Anterior cingulate cortex (tissue), 58 donors: ENCODE measurements at places on chromosomes 5 and 9.

DNA sequence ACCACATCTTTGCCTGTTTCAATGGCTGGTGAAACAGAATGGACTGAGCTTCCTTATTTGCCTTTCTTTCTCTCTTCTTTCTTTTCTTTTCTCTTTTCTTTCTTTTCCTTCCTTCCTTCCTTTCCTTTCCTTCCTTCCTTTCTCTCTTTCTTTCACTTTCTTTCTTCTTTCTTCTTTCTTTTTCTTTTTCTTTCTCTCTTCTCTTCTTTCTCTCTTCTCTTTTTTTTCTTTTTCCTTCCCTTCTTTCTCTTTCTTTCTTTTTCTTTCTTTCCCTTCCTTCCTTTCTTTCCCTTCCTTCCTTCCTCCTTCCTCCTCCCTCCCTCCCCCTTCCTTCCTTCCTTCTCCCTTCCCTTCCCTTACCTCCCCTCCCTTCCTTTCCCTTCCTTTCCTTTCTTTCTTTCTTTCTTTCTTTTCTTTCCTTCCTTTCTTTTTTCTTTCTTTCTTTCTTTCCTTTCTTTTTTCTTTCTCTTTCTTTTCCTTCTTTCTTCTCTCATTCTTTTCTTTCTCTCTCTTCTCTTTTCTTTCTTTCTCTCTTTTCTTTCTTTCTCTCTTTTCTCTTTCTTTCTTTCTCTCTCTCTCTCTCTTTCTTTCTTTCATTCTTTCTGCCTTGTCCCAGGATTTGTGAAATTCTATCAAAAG, 50.1 kb upstream of the MCTP1 start:
- no peak for DNase-seq

DNA sequence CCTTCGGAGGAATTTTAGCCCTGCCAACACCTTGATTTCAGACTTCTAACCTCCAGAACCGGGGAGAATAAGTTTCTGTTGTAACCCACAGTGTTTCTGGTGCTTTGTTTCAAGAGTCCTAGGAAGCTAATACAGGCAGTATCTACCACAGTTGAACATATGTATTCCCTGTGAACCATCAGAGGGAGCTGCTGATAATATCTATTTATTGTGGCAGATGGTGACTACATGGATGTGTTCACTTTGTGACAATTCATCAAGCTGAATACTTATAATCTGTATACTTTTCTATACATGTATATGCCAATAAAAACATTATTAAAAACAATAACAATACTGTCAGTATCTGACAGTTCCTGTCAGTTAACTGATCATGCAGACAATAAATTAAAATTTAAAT, 137.2 kb upstream of the GNA14 start:
- no peak for DNase-seq

GRCh38 chr9:671997-672396, 169.5 kb upstream of the DMRT1 start:
- no peak for DNase-seq

GRCh38 chr5:79961716-79962574, 29.1 kb downstream of the MTX3 start:
- no peak for DNase-seq

DNA sequence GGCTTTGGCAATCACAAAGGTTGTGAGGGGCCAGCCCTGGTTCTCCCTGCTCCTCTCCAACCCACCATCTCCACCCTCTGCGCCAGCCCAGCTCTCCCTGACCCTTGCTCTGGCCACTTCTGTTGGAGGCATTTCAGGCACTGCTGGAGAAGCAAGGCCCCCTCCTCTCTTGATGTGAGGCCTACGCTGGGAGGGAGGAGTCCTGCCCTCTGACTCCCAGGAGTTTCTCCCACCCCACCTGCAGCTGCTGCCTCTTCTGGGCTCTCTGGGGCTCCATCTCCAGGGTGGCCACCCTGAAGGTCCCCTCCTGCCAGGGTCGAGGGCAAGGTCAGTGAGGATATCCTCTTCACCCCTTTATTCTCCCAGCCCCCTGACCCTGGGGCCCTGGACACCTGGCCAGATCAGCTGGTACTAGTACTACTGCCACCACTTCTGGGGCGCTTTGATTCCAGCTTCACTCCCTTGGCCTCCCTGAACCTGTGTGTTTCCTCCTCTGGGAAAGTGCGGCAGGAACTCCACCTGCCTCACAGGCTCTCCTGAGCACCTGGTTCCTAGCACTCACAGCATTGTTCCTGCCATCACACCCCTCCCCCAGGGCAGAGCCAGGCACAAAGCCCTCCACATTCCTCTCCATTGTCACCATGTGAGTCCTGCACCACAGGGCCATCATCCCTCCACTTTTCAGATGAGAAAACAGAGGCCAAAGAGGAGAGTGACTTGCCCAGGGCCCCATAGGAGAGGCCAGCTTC, 23.8 kb upstream of the TDRD7 start:
- DNase-seq = no peak

DNA sequence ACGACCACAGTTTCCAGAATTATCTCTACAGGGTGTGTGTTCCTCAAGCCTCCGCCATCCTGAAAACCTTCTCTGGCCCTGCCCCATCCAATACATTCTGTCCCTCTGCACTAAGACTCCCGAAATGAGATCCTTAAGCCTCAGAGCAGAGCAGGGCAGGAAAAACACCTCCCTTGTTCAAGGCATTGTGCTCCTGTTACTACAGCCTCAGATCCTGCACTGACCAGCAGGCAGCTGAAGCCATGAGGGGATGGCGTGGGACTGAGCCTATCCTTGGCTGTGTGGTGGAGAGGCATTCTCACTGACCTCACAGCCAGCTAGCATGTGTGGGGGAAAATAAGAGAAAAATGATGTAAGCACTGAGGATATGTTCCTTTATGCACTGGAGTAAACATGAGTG, 106.7 kb upstream of the PHYKPL start:
- DNase-seq = no peak

DNA sequence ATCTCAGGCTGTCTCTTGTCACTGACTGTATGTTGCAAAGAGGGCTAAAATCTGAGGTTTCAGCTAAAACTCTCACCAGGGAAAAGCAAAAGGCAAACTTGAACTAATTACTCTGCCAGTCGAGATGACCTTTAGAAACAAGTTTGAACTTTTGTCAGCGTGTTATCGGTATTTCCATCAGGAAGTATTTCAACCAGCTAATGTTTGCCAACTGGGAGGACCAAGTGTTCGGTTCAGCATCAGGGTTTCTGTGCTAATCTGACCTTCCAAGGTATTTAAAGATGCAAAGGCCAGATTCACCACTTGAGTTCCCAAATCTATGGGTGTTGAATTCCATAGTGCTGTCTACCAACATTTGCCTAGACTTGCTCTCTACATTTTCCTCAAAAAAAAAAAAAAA, 230.5 kb downstream of the SLIT3 start:
- DNase-seq = no peak

DNA sequence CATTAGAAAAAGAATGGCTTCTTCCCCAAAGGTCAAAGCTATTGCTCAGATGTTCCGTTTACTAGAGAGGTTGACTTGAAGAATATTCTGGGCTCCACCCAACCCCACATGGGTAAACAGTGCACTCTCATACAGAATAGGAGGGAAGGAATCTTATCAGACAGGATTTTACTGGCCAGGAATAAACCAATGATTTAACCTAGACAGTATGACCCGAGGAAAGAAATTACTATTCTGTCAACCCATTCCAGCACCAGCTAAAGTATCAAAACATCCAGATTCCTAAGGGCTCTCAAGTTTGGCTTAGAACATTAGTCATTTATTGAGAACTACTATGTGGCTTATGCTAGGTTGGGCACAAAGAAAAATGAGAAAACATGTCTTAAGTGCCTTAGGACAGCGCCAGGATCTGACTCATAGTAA, 493.6 kb upstream of the KLF4 start:
- DNase-seq = no peak

DNA sequence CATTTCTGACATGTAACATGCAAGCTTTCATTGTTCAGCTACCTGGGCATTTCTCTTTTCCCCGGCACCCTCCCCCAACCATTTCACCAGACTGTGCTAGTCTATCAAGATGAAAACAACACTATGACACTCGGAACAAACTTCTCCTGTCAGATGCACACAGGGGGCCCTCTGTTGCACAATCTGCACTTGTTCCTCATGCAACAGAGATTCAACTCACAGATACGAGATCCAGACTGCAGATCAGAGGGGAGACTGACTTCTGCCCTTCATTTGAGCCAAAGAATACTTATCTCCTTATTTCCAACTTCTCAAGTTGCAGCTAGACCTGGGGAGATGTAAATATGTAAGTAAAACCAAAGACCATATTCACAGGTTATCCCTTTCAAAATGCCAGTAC, 15.7 kb upstream of the FST start:
- DNase-seq = no peak

DNA sequence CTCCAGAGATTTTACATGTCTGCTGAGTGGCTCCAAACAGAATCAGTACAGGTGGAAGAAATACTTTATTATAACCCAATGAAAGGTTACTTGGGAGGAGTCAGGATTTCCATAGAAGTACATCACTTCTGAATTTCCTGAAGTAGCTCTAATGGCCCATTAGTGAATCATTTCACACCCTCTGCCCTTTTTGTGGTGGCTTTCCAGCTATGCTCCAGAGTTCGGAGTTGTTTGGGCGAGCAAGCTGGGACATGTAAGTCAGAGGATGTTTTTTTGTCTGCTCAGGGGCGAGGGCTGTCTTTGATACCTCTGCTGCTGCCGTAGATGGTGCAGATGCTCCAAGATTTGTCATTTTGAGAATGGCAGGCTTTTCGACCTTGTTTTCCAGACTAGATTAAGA, 226.1 kb downstream of the GOLPH3 start:
- DNase-seq = no peak

GRCh38 chr9:107049803-107050184, 186.8 kb downstream of the ZNF462 start:
- DNase-seq = no peak

- DNase-seq = no peak
Observed at GRCh38 chr9:134916161-134916665, 1.5 kb downstream of the FCN1 start.

GRCh38 chr5:164326219-164326618, 820.8 kb downstream of the MAT2B start:
- DNase-seq = no peak

DNA sequence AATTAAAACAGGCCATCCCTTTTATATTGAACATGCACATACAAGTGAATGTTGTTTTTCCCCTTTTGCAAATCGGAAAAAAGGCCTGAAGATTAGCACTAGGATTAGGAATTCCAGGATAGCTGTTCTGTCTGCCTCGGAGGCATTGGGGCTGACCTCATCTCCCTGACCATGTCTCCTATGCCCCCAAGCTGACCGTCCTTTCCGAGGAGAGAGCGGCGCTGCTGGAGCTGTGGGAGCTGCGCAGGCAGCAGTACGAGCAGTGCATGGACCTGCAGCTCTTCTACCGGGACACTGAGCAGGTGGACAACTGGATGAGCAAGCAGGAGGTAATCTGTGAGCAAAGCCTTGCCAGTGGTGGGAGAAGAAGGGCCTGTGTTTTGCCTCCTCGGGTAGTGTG, 28.3 kb downstream of the SPTAN1 start:
- no peak for DNase-seq

GRCh38 chr5:16135003-16135402, 44.6 kb downstream of the MARCHF11 start:
- no peak for DNase-seq

- no peak for DNase-seq
Observed at GRCh38 chr5:27083449-27084415, 45.3 kb upstream of the CDH9 start.

GRCh38 chr9:27308691-27309390, 11.9 kb upstream of the EQTN start:
- DNase-seq = no peak

GRCh38 chr5:153496835-153497234, 6.4 kb downstream of the GRIA1 start:
- DNase-seq = no peak

DNA sequence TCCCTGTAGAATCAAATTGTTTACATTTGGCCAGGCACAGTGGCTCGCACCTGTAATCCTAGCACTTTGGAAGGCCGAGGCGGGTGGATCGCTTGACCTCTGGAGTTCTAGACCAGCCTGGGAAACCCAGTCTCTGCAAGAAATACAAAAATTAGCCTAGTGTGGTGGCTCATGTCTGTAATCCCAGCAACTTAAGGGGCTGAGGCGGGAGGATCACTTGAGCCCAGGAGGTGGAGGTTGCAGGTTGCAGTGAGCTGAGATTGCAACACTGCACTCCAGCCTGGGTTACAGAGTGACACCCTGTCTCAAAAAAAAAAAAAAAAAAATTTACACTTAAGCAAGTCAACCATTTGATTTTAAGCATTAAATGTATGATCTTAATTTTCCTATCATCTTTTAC, 17.5 kb upstream of the IQGAP2 start:
- no peak for DNase-seq

- no peak for DNase-seq
Observed at GRCh38 chr5:119187776-119188529, 117.1 kb downstream of the DMXL1 start.

GRCh38 chr5:152623951-152624350, 218.9 kb upstream of the NMUR2 start:
- DNase-seq = no peak

GRCh38 chr5:124444147-124444775, 302.2 kb downstream of the ZNF608 start:
- DNase-seq = no peak

DNA sequence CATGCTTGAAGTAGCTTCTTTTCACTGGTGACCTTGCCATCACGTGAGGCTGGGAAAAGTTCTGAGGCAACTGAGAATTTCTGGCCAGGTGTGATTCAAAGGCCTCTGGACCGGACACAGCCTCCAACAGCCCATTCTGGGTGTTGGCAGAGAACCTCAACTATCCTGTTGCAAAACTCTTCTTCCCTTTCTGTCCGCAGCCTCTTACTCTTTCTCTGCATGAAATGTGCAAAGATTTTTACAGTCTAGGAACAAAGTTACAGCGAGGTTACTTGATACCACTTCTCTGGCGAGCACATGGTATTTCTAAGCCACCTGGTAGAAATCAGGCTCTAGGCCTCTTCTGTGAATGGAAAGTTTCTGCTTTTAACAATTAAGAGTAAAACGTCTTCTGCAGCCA, 79.2 kb downstream of the FREM1 start:
- DNase-seq = no peak

DNA sequence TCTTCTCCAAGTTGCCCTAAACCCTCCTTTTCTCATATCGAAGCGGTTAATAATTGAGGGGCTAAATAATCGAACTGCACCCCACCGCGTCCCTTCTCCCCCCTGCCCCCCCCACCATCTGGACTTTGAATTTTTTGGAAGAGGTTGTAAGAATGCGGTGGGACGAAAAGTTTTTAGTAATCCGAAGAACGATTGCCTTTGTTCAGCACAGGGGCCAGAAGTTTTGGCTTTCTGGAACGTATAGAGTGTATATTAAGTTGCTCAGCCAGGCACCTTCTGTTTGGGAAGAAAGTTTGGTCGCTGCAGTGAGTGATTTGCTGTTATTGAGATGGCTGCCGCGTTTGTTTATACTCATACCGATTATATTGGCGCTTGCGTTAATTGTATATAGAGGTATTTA, 518 bp downstream of the ERBIN start:
- no peak for DNase-seq

GRCh38 chr9:117013440-117013995, 326.4 kb downstream of the TRIM32 start:
- DNase-seq = no peak

DNA sequence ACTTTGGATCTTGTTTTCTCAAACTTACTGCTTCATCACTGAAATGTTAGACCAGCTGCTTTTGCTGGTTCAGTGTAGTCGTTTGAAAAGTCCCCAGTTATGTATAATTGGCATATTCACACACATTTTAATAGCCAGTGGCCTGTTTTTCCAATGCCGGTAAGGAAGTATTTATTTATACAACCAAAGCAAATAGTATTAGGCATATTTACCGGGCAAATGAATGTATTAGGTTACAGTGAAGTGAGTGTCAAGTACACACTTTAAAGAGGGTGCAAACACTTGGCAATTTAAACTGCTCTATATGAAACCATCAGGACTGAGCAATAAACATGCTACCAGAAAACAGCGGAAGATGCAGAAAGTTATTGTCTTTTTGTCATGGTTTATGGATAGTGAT, 242.9 kb downstream of the MCTP1 start:
- no peak for DNase-seq
